Psoas muscle (tissue), 8 donors: ENCODE measurements at places on chromosomes 7 and 10. TPM values are rescaled to one million over a fixed set of nuclear protein-coding genes. Genes with fewer than 3 reads are reported as not detected.

- no peak for DNase-seq
Observed at GRCh38 chr7:134018306-134018705, 108.8 kb upstream of the LRGUK start.

- DNase-seq: no peak
Observed at GRCh38 chr10:102542800-102543418, 39.1 kb downstream of the SUFU start.

DNA sequence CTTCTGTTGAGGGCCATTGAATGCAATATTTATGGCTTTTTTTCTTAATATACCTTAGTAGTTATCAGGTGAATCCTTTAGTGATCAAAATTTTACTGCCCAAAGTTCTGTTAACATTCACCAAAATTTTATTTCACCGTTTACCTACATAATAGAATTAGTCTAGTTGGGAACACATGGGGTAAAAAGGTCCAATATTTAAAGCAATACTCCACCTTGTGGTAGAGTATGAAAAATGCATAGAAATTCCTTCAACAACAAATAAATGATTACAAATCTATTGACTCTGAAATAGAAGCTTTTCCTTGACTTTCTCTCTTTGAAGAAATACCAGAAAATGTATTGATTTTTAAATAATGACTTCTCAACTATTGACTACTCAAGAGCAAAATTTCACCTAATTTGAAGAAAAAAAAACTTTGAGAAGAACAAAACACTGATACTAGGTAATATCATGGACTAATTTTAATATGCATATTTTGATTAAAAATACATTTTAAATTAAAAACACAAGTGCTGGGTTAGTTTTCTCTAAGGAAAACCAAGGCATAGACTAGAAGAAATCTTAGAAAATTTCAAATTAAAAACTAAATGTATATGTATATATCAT lies 43.3 kb downstream of the POLR1F start:
- DNase-seq: no peak

- DNase-seq: no peak
Observed at GRCh38 chr10:31101123-31101522, 69.5 kb upstream of the ZNF438 start.

DNA sequence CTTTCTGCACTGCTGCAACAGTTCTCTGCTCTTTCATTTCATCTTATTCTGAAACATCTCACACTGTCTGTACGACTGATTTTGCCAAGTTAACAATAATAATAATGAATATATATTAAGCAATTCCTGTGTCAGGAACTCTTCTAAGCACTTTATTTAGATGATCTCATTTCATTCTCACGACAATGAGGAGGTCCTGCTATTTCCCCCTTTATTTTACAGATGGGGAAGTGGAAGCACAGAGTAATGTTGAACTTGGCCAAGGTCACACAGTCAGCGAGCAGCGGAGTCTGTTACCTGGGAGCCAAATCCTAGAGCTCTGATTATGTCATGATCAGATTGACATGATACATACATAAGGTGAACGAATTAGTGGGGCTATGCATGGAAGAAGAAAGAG lies 5.8 kb downstream of the MRC1 start:
- no peak for DNase-seq

DNA sequence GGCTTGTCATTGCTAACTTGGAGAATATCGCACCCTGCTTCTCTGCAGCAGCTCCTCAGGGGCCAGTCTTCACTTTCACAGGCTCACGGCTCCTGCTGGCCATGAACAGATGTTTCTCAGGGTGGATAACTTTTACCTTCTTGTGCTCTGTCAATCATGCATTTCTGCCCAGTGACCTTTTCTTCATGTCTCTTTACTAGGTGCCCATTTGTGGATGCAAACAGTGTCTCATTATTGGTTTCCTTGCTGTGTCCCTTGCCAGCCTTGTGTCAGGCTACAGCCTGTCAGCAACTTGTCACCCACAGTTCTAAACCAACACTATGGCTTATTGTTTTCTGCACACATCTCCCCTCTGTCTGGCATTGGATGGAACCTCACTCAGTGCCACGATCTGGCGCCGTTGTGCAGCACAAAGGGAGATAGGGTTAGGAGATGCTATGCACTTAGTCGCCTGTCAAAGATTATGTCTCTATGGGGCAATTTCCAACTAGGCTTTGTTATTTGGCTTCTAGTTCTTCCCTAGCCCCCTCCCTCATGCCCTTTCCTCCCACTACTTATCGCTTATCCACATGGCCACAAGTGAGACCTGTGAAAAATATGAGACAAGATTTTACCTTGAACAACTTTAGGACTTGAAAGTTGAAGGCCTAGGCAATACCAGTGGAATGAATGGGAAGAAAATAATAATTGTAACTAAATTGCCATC lies 45.7 kb upstream of the NXPH1 start:
- DNase-seq: no peak

The CFAP46 gene
- 25.4 TPM for polyA plus RNA-seq

The EMX2 gene
- polyA plus RNA-seq: 1.1 TPM

The ADAM22 gene
- polyA plus RNA-seq: 0.38 TPM

The GIMAP7 gene
- polyA plus RNA-seq: 15.0 TPM
